Fibroblast of mammary gland (primary cell): ENCODE measurements at places on chromosomes 2 and 18.

GRCh38 chr2:43839776-43840564, 1.2 kb downstream of the ABCG8 start:
- DNase-seq: no peak

DNA sequence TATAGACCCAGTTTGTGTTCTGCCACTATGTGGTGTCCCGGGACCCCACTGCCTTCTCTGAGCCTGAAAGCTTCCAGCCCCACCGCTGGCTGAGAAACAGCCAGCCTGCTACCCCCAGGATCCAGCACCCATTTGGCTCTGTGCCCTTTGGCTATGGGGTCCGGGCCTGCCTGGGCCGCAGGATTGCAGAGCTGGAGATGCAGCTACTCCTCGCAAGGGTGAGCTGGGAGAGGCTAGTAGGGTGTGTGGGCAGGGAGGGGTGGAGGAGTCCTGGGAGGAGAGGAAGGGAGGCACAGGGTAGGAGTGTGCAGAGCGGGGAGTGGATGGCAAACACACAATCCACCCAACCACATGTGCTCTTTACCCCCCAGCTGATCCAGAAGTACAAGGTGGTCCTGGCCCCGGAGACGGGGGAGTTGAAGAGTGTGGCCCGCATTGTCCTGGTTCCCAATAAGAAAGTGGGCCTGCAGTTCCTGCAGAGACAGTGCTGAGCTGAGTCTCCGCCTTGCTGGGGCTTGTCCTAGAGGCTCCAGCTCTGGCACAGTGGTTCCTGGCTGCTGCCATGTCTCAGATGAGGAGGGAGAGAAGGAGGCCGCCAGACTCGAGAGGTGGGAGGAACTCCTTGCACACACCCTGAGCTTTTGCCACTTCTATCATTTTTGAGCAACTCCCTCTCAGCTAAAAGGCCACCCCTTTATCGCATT, 16.9 kb downstream of the PRKAG3 start:
- no peak for DNase-seq

- DNase-seq: peak; percentile 56
Measured at GRCh38 chr2:20103530-20103929, 52.1 kb upstream of the LAPTM4A start.

- no peak for DNase-seq
Measured at GRCh38 chr2:219636144-219636915, 8.9 kb downstream of the SLC4A3 start.

GRCh38 chr2:50535971-50536759, 495.8 kb downstream of the NRXN1 start:
- DNase-seq: peak; percentile 20

DNA sequence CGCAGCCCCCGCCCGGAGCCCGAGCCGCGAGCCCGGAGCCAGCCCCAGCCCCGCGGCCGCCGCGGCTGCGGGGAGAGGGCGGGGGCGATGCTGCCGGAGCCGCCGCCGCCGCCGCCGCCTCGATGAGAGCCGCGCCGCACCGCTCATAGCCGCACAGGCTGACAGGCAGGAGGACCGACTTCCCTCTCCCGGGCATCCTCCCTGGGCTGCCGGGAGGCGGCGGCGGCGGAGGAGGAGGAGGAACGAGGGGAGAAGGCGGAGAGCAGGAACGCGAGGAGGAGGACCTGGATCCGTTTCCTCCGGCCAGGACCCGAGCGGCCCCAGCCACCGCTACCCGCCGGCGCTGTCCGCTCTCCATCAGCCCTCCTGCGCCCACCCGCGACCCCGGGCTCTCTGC, 370 bp downstream of the KLHL29 start:
- no peak for DNase-seq

DNA sequence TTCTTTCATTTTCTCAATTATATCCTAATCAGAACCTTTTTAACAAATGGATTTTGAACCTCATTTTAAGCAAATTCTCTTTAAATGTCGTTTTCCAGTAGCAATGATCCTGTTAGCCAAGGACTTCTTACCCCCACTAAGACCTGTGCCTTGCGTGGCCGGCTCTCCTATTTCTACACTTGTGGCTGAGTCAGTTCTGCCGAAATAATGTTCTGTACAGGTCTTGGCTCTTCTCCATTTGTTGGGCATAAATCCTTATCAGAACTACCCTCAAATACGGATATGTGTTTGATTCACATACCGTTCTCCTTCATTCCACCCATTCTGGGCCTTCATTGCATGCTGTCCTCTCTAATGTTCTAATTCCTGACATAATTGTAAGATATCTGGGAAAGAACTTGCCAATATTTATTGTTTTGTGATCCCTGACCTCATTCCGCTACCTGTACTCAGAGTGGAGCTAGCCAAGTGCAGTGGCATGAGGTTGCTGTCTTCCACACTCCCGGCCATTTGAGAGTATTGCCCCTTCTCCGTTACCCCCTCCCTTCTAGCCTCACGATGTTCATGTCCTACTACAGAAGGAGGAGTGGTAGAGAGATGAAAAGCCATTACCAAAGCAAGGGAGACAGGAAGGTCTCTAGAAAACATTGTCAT, 78.7 kb downstream of the MYOM1 start:
- no peak for DNase-seq

- peak; percentile 64 for DNase-seq
Measured at GRCh38 chr18:21489119-21489750, 111.3 kb downstream of the ESCO1 start.

DNA sequence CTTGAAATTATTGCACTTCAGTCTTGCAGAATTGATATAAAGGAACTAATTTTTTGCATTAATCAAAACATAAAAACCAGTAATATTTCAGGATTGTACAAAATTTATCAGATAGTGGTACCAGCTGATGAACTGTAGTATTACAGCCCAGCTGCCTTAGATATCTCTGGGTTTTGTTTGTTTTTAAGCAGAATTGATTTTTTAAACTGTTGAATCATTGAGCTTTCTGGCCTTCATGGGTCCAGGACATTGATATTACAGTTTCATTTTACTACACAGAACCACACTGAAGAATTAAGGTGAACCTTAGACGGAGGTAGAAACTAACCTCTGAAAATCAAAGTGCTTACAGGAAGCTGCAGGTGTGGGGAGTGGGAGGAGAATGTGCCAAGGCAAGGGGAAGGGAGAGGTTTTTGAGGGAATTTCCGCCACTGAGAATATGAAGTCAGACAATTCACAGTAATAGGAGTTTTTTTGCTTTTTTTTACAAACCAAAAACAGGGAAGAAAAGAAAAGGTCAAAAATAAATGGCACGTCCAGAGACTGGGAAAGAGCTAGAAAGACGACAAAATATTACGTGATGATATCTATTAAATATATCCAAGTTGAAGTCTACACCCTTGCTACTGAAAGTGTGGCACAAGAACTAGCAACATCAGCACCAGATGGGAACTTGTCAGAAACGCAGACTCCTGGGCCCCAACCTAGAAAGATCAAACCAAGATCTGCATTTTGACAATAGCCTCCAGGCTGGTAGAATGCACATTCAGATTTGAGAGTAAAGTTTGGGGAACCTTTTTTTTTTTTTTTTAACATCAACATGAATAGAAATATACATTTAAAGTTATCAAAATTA, 40.8 kb upstream of the SPAG16 start:
- DNase-seq: no peak

- DNase-seq: no peak
Measured at GRCh38 chr2:11132036-11132671, 23.1 kb upstream of the SLC66A3 start.

DNA sequence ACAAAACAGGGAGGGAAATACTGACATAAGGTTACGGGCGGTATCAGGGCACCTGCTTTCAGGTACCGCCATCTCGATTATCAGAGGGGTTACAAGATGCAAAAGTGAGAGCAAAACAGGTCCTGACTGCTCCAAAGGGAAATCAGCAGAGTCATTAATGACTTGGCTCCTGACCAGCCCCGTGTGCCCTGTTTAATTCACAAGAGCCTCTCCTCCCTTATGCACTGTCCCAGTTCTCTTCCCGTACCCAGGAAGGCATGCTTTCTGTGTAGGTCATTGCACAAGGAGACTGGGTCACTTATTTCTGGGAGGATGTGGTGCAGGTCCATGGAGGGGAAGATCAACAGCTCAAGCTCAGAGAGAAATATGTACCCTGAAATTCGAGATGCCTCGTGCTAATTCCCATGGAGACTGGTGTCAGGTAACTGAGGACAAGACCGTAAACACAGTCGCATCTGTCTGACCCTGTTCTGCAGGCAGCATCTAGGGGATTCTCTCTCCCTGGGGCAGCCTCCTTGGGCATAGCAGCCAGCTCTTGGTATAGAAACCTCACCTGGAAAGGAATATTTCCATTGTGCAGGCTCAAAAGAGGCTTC, 79.9 kb downstream of the HNRNPLL start:
- no peak for DNase-seq

DNA sequence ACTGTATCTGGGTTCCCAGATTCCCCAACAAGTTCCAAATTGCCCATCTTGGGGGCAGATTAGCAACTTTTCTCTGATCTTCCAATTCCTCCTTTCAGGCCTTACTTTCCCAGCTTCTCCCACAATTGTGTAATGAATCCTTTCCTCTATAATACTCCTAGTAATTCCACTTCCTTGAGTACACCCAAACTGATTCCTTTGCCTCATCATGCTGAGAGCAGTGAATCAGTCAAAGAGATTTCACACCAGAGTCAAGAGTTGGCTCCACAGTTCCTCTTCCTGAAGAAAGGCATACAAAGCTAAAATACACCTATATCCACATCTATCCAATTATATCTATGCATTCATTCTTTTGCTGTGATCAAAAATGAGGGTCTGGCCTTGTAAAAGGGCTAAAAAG, 28.6 kb upstream of the DAPL1 start:
- DNase-seq: no peak

DNA sequence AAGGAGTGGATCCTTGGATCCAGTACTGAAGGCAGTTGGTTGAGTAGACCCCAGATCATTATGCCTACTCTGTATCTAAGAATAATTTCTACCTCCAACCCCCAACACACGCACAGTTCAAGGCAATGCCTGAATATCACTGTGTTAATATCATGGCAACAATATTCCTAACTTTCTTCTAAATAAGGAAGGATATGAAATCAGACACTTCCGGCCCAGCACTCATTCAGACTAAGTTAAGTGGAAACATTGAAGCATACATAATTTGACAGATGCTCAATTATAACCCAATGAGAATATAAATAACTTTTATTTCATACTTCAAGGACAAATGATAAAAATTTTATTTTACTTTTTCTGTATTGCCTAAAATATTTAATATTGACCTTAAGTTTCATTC, 153.6 kb upstream of the COL3A1 start:
- no peak for DNase-seq

- DNase-seq: no peak
Measured at GRCh38 chr2:176934131-176934530, 278.5 kb upstream of the HNRNPA3 start.

GRCh38 chr18:32349728-32350395, 120.8 kb downstream of the GAREM1 start:
- DNase-seq: peak; percentile 97

DNA sequence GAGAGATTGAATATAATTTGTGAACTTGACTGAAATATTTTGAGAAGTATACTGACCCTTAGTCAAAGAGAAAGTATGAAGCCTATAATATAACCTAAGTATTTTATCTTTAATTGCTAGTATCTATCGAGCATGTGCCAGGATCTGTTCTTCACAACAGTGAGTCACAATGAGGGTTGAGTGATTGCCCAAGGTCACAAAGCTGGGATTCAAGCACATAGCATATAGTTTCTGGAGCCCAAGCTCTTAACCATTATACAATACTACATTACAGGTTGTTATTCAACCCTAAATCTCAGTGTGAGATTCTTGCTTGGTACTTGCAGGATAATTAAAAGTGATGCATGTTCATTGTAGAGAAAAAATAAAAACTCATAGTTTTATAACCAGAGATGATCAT, 97.2 kb downstream of the RAB3GAP1 start:
- peak; percentile 69 for DNase-seq

DNA sequence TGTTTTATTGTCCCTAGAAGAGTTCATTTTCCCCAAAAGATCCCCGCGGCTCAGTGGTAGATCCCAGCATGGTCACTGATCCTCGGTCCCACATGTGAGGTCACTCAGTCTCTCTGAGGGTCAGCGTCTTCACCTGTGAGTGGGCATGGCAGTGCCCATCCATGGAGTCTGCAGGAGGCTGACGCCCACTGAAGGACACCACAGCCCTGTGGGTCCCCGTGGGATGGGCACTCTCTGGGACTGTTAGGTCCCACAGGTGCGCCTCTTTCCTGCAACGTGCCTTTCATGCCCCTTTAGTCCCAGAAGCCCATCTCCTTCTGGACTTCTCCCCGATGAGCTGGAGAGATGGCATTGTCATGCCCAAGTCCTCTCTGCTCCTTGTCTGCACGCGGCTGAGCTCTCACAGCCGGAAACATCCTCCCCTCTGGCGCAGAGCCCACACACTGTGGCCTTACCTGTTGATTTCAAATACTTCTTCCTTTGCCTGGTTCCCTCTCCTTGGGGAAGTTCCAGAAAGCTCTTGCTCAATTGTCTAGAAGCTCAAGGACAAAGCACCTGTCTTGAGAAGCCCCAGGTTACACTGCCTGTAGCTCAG, 75.9 kb downstream of the PTGR3 start:
- no peak for DNase-seq

DNA sequence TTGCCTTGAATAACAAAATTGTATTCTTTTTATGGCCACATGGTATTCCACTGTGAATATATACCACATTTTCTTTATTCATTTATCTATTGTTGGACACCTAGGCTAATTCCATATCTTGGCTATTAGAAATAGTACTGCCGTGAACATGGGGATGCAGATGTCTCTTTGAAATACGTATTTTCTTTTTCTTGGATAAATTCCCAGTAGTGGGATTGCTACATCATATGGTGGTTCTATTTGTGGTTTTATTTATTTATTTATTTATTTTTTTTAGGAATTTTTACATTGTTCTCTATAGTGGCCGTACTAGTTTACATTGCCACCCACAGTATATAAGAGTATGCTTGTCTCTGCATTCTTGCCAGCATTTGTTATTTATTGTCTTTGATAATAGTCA, 679.8 kb upstream of the NRXN1 start:
- DNase-seq: peak; percentile 69

- no peak for DNase-seq
Measured at GRCh38 chr2:236942554-236942953, 143.1 kb upstream of the COPS8 start.

DNA sequence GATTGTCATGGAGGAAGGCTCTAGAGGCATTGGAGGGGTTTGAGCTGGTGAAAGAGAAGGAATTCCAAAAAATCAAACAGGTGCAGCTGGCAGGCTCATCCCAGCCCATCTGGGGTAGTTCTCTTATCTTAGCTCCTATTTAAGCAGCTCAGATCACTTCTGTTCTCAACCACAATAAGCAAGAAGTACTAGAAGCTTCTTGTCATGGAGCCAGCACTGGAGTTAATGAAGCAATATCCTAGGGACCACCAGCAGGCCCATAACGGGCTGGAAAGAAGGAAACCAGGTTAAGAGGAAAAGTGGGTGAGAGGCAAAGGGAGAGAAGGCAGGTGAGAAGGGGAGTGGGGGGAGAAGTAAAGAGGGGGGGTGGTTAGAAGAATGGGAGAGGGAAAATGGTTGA, 100.7 kb upstream of the ZFP36L2 start:
- DNase-seq: no peak

GRCh38 chr2:89842180-89842908, 1150.9 kb downstream of the RPIA start:
- DNase-seq: no peak

- no peak for DNase-seq
Measured at GRCh38 chr18:9011431-9011830, 91.1 kb upstream of the NDUFV2 start.
